ENCODE measurements at places on chromosomes 5 and 9.

GRCh38 chr5:90111364-90112032 is 298.1 kb downstream of the CETN3 start:
- DNase-seq: no peak

DNA sequence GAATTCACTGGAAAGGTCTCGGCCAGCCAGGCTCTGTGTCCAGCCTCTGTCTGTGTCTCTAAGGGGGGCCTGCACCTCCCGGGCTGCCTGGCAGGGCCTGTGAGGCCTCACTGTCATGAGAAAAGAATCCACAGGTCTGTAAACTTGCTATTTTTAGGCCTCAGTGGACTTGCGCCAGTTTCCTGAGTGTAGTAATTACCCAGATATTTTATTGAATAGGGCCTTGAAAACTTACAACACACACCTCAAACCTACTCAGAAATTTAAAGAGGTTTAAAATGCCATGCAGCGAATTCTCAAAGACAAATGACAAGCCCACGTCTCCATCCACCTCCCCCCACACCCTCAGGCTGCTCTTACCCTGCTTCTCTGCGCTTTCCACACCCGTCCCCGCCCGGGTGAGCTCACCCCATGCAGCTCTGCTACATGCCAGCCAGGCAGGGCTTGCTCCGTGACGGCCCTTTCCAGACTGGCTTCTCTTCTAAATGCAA is 8.8 kb upstream of the TENT4A start:
- no peak for DNase-seq

- DNase-seq: no peak
Measured at GRCh38 chr5:11048760-11049159, 287.7 kb upstream of the DAP start.

- DNase-seq: no peak
Measured at GRCh38 chr5:136159457-136159856, 26.8 kb downstream of the SMAD5 start.

GRCh38 chr9:71909887-71910649 is 925 bp downstream of the ABHD17B start:
- no peak for DNase-seq

- DNase-seq: peak; percentile 5
Measured at GRCh38 chr5:98827161-98827560, 53.7 kb downstream of the RGMB start.

- no peak for DNase-seq
Measured at GRCh38 chr9:107571148-107571547, 81.6 kb upstream of the KLF4 start.

GRCh38 chr9:70412832-70413463 is 1.5 kb downstream of the KLF9 start:
- DNase-seq: no peak

- no peak for DNase-seq
Measured at GRCh38 chr5:177478711-177479646, 5.5 kb upstream of the DBN1 start.

DNA sequence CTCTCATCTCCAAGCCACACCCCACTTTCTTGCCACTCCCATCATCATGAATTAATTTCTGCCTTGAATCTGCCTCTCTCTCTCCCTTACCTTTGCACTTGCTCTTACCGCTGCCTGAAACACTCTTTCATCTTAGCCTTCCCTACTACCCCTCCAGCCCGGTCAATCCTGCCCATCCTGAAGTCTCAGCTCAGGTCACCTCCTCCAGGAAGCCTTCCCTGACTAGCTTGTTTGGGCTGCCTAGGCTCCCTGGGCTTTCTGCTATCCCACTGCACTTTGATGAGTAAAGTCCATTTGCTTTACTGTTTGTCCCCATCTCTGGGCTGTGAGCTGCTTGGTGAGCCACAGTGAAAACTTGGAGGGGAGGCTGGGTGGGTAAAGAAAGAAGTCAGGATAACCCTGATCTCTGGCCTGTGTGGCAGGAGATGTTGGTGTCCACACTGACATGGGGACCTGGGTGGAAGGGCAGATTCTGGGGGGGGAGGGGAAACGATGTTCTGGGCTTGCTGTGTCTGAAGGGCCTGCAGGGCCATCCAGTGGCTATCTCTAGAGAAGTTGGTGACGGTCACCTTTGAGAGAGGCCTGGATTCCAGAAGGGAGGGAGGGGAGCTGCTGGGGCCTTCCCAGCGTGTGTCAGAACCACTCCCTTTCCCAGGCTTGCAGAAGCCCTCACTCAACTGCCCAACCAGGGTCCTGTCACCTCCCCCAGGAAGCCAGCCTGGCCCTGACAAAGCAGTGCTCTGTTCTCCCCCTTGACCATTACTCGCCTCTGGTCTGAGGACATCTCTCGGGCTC is 75.0 kb upstream of the DAB2IP start:
- DNase-seq: no peak

DNA sequence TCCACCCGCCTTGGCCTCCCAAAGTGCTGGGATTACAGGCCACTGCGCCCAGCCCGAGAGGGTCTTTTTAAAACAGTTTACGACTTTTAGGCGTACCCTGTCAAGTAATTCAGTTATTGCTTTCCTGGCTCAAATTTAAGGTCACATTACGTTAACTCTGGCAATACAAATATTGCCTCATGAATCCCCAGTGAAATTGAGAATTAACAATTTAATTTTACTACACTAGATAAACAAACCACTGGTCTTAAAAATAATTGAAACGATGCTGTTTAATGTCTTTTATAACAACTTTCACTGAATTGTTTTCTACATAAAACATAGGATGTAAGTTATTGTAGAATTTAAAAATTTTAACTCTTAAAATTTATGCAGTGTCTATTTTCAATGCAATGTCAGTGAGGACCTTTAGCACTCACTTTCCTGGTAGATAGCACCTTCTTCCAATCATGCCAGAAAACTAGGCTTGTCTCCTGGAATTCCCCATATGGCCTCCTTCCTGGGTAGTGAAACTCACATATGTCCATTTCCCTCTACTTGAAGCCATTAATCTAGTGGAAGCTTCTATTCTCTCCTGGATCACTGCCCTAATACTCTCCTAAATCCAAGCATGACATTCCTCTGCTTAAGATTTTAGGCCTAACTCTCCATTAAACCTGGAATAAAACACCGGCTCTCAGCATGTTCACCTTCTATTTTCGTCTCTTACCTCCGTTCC is 13.5 kb downstream of the BASP1 start:
- no peak for DNase-seq

- DNase-seq: no peak
Measured at GRCh38 chr5:9268226-9268625, 277.6 kb downstream of the SEMA5A start.

- DNase-seq: peak; percentile 99
Measured at GRCh38 chr5:176647030-176647842, at the start of gene TSPAN17. Gene TSPAN17, plus strand, starts transcription at chr5:176647484. Its CDS starts 132 bp downstream, at chr5:176647616.

DNA sequence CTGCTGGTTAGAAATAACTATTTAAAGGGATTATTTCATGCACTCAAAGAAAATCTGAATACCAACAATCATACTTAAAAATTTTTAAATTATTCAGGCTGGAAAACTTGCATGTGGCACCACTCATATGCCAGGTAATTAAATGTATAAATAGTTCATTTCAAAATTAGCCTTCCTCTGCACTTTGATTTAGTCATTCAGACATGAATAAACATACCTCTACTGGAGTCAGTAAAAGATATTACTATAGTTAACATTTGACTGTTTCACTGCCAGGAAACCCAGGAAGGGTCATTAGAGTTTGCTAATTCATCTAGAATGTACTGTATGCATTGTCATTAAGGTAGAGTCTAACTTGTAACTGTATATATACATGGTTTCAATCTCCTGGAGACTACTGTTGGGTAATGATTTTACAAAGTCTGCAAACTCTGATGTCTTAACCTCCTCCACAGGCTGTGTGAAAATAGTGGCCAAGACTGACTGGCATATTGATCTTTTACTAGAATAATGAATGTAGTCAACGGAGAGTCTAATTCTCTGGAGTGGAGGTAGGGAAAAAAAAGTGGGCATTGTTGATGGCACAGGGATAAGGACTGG is 43.7 kb downstream of the TEX10 start:
- DNase-seq: no peak

GRCh38 chr5:122694884-122695283 is 80.0 kb upstream of the SNX2 start:
- no peak for DNase-seq

DNA sequence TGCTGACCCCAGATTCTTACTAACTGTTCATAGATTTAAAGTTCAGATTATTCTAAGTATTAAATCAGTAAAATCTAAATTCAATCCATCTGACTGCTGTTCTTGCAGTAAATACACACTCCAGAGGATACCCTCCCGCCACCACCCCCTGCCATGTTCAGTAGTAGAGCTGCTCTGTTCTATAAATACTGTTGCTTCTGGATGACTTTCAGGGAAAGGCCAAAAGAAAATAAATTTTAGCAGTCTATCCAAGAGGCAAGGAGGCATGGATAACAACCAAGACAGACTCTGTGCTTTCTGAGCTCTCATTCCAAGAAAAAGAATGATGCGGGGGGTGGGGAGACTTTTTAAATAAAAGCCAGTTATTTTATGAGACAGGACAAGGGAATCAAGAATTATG is 115.1 kb downstream of the ADAMTS6 start:
- no peak for DNase-seq

DNA sequence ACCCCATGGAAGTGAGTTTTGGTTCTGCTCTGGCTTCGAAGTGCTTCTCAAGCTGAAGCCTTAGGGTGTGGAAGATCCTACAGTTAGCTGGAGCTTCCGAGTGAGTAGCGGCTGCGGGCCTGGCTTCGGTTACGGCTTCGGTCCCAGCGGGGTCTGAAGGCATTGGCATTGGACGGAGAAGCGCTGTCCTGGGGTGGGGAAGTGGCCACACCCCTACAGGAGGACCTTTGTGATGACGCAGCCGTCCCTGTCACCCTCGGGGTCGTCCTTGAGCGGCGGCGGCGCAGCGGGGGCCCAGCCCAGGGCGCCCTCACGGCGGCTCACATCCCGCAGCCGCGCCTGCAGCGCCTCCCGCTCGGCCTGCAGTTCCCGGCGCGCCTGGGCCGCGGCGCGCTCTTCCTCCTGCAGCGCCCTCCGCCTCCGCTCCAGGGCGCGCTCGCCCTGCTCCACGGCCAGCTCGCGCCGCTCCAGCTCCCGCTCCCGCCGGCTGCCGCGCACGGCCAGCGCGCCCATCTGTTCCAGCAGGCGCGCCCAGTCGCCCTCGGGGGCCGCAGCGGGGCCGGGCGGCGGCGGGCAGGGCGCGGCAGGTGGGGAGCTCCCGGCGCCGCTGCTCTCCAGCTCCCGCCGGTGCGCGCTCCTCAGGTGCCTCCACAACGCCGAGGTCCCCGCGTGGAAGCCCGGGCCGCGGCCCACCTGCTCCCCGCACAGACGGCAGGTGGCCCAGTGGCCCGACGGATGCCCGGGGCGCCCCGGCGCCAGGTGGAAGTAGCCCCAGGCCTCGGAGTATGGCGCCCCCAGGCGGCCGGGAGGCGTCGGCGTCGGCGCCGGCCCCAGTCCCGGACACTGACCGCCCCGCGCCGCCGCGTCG is 9.9 kb downstream of the ZBED3 start:
- DNase-seq: peak; percentile 47

GRCh38 chr9:126125992-126126409 is 200.6 kb upstream of the MVB12B start:
- DNase-seq: no peak

DNA sequence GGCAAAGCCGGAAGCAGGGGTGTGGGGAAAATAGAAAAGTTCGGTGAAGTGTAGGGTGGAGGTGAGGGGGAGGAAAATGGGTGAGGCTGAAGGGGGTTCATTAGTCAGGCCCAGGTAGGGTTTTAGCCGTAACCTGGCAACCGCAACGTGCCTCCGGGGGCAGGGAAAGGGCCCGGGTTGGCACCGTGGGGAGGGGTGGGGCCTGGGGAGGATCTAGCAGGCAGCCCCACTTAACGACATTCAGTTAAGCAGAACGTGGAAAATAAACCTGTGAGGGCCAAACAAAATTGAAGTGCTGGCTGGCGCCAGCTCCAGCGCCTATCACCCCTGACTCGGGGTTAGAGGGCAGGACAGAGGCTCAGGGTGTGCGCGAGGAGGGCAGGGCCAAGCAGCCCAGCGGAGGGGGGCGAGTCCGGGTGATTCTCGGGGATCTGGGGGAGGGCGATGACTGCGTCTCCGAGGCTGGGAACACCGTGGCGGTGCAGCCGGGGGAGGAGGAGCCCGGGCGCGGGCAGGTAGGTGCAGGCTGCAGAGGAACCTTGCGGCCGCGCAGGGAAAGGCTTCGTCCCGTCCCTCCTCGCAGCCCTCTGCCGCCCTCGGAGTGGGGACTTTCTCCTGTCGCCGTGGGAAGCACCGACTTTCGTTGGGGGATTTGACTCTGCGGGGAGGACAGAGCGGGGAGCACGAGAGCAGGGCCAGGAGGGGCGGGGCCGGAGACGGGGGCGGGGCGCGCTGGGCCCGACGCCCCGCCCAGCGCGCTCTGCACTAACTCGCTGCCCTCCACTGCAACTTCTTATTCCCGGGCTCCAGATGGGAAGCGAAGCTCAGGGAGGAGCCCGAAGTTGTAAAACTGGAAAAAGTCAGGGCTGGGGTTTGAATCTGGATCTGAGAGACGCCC is 5.1 kb downstream of the RGS14 start:
- DNase-seq: peak; percentile 80

GRCh38 chr5:15285901-15286583 is 213.9 kb upstream of the FBXL7 start:
- DNase-seq: no peak

DNA sequence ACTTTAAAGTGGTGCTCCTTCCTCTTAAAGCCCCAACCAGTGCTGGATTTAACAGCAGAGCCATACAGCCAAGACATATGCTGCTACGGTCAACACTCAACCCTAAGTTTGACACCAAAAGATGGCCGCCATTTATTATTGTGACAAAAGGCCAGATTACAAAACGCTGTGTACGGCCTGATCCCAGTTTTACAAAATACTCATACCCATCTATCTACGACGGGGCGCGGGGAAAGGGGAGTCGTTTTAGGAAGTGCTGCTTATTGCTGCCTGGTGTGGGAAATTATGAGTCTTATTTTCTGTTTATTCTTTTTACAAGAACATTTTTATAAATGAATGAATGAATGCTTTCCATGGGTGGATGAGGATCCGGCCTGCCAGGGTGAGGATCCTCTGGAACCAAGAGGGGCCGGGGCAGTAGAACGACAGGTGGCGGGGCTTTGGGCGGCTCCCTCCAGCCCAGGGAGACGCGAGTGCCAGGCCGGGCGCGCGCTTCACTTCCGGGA is 457 bp upstream of the IDNK start:
- DNase-seq: peak; percentile 46

DNA sequence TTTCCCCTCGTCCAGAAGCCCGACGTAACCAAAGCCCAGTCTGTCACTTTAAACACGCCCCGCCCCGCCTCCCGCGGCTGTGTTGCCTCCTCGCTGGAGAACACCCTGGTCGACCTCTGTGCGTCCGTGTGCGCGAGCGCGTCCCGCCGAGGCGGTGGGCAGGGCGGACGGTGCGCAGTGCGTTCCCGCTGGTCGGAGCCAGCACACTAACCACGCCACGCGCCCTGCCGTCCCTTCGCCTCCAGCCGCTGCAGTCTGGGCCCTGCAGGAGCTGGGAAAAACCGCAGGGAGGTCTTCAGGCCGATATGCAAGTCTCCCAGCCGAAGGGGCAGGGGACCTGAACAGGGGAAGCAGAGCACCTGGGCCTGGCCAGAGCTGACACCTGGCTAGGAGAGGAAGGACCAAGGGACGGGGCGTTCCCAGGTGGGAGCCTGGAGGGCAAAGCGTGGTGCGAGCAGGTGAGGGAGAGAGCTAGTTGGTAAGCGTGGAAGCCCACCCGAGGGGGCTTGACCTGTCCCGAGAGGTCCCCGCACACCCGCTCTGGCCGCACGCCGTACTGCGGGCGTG is 1.3 kb upstream of the PHPT1 start:
- DNase-seq: peak; percentile 73

GRCh38 chr5:163276466-163276865 is 160.9 kb upstream of the CCNG1 start:
- DNase-seq: no peak

- no peak for DNase-seq
Measured at GRCh38 chr5:135534609-135535419, 950 bp downstream of the NEUROG1 start.

- DNase-seq: no peak
Measured at GRCh38 chr5:121386334-121386733, 465.3 kb upstream of the FTMT start.
